ENCODE measurements at places on chromosomes 12 and 14.

DNA sequence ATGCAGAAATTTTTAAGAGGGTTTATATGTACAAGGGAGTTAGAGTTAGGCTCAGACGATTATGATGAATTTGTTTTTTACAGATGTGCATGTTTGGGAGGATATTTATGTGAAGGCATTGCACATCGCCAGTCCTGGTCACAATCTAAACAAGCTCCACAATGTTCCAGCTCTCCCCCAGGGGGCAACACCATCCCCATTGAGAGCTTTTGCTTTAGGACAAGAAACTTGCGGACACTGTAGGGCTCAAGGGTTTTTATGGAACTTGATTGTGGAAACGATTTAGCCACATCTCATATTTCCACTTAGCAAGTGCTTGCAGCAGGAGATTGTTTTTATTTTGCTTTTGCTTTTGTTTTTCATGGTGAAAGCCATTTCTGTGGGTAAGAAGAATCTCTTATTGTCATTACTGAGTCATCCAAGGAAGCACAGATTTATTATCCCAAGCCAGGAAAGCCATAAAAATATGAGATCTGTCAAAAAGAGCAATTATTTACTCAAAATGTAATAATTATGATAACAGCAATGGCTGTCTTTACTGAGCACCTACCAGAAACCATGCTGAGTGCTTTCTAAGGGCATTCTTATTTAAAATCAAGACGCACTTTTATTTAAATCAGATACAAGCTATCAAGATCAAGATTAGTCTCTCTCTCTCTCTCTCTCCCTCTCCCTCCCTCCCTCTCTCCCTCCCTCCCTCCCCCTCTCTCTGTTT lies 276.7 kb upstream of the SRRM4 start:
- no peak for DNase-seq

- no peak for DNase-seq
These were observed 17.5 kb upstream of the NUDT14 start for GRCh38 chr14:105198588-105198987.

DNA sequence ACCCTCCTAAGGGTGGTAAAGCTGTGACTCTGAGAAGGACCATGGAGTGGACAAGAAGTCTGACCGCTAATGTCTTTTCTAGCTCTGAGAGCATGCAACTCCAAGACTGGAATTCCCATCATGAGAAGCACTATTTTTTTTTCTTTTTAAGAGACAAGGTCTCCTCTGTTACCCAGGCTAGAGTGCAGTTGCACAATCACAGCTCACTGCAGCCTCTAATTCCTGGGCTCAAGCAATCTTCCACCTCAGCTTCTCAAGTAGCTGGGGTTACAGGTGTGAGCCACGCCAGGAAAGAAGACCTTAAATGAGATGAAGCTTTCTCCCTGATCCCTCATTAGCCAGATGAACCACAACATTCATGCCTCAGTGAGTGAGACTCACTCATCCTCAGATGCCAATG lies 19.2 kb downstream of the VDR start:
- no peak for DNase-seq

- no peak for DNase-seq
These were observed 1037.1 kb downstream of the GALC start for GRCh38 chr14:86955771-86956354.

GRCh38 chr12:121800694-121801594 lies 2.9 kb upstream of the SETD1B start:
- peak; percentile 46 for DNase-seq

DNA sequence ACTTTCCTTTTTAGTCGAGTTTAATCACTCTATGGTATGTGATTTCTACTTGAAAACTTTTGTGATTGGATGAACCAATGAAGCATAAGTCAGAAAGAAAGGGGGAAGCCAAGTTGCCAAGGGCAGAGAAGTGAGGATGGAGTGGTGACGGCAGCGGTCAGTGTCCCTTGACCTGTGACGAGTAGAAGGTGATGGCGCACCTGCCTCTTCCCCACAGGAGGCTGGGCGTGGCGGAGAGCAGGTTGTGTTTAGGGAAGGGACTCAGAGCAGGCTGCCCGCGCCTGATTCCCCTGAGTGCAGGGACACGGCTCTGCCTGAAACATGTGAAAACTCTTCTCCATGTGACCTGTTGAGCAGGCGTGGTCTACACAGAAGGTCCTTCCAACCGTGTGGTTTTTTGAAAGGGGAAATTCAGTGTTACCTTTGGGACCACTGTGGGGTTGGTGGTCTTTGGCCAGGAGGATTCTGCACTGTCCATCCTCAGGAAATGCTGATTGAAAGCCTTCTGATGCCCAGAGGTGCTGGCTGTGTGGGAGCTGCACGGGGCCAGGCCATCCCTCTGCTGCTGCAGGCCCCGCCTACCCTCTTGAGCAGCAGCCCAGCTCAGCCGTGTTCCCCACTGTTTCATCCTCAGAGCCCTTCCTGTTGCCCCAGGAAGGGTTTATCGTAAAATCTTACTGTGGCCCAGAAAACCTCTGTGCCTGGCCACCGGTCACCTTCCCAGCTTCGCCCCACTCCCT lies 23.5 kb upstream of the AMN start:
- no peak for DNase-seq

DNA sequence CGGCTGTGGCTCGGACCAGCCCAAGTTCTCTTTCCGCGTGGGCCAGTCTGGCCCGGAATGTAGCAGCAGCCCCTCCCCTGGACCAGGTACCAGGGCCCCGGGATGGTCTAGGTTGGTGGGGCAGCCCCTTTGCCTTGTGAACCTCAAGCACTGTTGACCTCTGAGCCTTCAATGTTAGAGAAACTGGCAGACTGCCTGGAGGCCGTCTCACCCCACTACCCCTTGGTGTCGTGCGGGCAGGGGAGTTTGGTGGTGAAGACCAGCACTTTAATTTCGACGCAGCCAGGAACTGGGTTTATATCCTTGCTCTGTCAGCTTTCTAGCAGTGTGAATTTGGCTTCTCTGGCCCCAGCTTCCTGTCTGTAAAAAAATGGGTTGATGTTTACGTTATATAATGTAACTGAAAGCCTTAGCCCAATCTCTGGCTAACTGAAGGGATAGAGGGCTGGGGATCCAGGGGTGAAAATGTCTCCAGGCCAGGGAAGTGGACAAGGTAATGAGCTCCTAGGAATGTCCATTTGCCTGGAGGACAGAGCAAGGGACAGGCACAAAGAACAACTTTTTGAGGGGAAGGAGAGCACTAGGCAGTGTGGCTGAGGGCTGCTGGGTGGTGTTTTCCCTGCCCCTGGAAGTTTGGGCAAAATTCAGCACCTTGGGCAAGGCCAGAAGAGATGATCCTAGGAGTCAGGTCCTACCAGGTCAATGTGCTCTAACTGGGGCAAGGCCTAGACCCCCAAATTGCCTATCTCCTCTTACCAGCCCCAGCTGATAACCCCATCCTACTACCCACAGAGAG lies 11.4 kb downstream of the MCRS1 start:
- no peak for DNase-seq

- peak; percentile 30 for DNase-seq
These were observed 129.2 kb downstream of the GCH1 start for GRCh38 chr14:54773171-54774006.

GRCh38 chr12:46402941-46403718 lies 30.6 kb upstream of the SLC38A2 start:
- no peak for DNase-seq

DNA sequence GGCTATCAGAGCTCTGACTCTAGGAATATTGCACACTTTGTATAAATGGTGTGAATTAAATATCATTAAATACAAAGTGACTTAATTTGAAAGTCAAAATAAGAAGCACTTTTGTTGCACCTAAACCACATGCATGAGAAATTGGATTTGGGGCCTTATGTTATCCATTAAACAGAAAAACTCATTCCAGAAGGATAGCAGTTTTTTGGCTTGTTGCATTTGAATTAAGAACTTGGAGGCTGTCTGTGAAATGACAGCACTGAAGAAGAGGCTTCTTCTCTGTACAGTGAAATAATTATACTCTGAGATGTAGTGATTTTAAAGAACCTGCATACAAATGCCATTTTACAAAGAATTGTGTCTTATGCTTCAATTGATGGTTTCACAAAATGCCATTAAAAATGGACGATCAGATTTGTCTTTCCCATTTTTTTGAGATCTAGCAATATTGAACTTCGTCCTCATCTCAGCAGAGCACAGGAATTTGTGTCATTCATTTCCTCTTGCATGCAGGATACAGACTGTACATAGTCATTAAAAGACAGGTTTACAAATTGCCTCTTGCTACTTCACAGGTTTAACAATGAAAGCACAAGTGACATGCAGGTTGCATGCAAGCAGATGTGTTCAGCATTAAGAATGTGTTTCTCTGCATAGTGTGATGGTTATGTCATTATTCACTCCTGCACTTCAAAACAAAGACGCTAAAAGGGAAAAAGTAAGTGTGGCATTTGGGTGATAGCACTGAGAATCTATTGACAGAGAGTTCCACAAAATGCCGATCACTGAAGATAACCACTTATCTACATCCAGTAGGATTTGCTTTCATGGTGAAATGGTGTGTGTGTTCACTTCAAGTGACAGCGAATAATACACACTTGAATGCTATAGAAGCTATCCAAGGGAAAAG lies 35.9 kb upstream of the PYGL start:
- DNase-seq: no peak

- no peak for DNase-seq
These were observed 12.8 kb downstream of the ZFHX2 start for GRCh38 chr14:23538785-23539184.

DNA sequence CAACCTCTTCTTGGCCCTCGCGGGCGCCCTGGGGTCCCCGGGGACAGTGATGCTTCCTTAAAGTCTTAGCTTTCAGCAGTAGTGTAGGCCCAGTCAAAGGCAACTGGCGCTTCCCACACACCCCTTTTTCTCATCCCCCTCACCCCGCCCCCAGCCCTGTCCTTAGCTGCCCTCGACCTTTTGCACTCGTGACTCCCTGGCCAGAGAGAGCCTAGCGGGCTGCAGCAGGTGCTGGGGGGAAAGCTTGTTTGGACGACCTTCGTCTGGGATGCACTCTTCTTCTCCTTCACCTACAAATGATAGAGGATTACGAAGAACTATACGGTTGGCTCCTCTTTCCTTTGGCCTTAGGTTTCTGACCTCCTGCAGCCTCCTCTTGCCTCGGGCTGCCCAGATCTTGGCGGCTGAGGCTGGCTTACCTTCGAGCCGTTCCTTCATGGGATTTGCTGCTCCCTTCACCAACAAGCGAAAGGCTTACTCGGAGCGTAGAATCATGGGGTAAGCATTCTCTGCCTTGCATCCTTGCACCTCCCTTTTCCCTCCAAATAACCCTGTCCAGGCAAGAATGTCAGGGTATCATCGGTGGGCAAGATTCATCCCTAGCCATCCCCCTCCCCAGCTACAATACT lies 815 bp downstream of the COQ10A start:
- DNase-seq: no peak

DNA sequence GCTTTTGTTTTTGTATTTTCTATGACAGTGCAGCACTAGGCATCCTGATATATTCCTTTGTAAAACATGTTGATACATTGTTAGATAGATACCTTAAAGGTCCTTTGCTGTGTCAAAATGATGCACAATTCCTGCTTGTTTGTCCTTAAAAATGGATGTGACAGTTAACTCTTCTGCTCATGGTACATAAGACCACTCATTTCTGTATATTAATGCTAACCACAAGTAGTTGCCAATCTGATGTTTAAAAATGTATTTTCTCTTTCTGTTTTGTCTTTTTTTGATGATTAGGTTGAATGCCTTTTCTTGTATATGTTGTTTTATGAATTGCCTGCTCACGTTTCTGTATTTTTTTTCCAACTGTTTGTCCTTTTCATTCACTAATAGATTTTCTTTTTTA lies 35.1 kb downstream of the ATF7IP start:
- DNase-seq: no peak

DNA sequence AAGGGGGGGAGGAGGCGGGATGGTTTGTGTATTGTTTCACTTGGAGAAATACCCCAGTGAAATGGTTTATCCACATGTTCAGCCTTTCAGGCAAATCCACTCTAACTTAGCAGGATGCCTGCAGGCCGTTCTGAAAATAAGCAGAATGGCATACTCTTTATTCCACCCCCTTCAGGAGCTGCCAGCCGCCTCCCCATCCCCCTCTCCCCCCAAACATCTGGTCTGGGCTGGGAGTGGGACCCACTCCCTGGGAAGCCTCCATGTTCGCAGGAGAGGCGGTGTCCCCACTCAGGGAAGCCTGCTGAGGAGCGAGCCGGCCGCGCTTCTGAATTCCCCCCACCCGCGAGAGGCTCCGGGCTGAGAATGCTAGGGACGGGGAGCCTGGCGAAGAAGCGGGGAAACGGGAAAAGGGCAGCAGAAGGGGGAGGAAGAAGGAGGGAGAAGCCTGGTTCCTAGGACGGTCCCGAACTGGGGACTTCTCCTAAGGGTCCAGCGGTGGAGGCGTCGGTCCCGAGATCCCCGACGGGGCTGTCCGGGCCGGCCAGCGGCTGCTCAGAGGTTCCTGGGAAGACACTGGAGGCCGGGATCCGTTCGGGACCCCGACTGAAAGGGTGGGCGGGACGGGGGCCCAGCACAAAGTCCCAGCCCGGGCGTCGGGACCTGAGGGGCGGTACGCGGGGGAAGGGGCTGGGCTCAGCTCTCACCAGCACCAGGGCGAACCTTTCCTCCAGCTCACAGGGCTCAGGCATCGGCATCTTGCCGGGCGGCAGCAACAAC lies 666 bp downstream of the FMNL3 start:
- DNase-seq: no peak

DNA sequence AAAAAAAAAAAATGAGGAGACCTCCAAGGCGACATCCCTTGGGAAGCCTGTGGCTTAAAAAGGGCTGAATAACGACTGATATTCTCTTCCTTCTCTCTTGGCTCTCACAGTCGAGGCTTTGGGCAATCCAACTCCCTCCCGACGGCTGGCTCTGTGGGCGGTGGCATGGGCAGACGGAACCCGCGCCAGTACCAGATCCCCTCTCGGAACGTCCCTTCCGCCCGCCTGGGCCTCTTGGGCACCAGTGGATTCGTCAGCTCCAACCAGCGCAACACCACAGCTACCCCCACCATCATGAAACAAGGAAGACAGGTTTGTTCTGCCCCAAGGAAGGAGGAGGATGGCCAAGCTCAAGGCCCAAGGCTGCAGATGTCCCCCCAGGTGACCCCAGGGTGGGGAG lies 127.8 kb downstream of the GCH1 start:
- no peak for DNase-seq

- DNase-seq: no peak
These were observed 11.6 kb upstream of the SRSF5 start for GRCh38 chr14:69755296-69755695.

DNA sequence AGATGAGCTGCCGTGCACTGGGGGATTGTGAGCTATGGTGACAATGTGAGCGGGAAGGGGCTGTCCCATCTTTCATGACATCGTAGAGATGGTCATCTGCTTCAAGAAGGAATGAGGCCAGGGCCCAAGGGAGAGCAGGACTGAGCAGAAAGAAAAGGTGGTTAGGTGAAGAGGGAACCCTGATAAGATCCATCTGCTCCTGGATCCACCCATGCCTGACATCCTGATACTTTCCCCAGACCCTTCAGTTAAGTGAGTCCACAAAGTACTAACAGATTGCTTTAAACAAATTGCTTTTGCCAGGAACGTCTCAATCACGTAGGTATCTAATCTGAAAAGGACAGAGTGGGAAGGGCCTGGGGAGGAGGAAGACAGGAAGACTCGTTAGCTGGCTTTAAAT lies 25.4 kb upstream of the DLK1 start:
- DNase-seq: no peak

GRCh38 chr12:49225576-49226166 lies 36.8 kb upstream of the TUBA1A start:
- DNase-seq: no peak
